ENCODE measurements at places on chromosomes 2 and 18.

DNA sequence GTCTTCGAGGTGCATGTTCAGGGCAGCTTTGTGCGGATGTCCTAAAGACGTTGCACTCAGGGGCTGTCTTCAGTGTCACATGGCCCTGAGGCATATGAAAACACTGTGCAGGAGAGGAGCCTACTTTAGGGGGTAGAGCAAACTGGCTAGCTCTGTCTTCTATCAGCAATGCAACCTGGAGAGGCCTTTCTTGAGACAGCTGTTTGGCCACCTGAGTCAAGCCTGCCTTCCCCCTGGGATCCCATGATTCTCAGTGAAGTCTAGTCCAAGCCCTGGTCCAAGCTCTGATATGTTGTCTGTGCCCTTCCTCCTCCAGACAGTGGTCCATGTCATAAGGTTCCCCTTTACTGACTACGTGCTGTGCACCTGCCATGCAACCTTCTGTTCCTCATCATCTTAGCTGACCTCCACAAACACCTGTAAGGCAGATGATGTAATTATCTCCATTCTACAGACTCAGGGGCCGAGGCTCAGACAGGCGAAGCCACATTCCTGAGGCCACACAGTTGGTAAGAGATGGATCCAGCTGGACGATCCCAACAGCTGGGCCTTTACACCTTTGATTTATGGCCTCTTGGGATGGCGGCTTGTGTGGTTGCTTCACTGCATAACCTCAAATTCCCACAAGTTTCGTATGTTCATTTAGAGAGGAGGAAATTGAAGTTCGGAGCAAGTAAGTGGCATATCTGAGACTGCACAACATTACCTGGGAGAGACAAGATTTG, 109.9 kb downstream of the COPS8 start:
- no peak for DNase-seq

DNA sequence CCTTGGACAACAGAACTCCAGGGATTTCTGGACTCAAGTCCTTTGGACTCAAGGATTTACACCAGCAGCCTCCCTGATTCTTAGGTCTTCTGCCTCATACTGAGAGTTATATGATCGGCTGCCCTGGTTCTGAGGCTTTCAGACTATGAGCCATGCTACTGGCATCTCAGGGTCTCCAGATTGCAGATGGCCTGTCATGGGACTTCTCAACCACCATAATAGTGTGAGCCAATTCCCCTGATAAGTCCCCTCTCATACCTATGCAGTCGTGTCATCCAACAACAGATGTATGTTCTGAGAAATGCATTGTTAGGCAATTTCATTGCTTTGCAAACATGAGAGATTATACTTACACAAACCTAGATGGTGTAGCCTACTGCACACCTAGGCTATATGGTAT, 61.4 kb upstream of the MSTN start:
- no peak for DNase-seq

GRCh38 chr2:86199834-86200177, 549 bp downstream of the MRPL35 start:
- no peak for DNase-seq

DNA sequence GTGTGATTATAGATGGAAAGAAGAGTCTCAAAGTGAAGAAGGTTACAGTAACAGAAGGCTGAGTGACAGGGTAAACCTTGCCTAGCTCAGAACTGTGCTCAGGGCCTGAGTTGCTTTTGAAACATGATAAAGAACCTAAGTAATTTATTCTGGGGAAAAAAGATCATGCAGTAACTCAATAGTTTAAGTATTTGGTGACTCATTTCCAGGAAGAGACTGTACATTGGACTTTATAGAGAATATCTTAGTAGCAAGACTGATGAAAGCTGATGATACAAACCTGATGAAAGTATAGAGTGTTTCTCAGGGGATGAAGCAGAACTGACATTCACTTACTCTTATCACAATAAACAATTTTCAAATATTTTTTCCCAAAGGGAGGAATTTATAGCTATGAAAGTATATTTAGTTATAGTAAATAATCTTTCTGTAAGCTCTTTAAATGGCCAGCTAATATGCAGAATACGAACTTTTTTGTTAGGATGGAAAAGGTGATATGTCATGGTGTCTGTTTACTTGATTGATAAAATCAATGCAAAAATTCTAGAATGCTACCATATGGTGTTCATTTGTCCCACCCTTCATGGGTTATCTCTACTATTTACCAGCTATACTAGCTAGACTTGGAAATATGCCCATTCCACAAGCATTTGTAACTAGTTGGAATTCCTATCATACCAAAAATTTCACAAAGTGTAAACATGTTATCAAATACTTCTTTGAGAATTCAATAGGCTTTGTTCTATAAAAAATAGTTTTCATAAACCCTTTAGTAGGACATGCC, 1265.5 kb upstream of the ACVR2A start:
- no peak for DNase-seq

- DNase-seq: no peak
Observed at GRCh38 chr18:23114171-23114881, 21.0 kb upstream of the CABLES1 start.

- no peak for DNase-seq
Observed at GRCh38 chr2:212249451-212249850, 289.2 kb downstream of the ERBB4 start.

Data from activated T-cell treated with anti-CD3 and anti-CD28 coated beads, Interleukin-2, amount 50 U/mL, for 72 hours (primary cell).